ENCODE measurements at places on chromosomes 7 and 10.

DNA sequence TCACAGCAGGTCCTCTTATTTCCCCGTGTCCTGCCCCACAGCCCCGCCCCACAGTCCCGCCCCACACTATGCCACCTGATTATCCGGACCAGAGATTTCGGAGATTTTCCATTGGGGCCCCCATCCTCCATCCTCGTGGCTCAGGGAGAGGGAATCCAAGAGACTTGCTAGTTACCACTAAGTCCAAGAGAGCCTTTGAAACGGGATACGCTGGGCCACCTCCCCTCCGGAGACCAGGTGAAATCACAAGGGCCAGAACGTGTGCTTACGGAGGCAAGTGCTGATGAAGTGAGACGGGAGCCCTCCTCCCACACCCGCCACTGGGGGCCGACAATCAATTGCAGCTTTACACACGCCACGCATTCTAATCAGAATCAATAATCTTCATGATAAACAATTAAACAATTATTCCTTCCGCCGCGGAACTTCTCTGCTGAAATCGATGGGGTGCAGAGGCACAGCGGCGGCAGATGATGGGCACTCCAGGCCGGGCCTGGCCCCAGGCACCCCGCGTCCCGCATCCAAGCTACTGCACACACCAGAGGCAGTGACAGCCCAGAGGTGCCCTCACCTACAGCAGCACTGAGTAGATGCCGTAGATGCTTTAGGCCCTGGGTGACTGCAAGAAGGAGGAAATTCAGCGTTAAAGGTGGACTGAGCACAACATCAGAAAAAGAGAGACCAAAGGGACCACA lies 534.0 kb upstream of the FOXK1 start:
- no peak for DNase-seq

DNA sequence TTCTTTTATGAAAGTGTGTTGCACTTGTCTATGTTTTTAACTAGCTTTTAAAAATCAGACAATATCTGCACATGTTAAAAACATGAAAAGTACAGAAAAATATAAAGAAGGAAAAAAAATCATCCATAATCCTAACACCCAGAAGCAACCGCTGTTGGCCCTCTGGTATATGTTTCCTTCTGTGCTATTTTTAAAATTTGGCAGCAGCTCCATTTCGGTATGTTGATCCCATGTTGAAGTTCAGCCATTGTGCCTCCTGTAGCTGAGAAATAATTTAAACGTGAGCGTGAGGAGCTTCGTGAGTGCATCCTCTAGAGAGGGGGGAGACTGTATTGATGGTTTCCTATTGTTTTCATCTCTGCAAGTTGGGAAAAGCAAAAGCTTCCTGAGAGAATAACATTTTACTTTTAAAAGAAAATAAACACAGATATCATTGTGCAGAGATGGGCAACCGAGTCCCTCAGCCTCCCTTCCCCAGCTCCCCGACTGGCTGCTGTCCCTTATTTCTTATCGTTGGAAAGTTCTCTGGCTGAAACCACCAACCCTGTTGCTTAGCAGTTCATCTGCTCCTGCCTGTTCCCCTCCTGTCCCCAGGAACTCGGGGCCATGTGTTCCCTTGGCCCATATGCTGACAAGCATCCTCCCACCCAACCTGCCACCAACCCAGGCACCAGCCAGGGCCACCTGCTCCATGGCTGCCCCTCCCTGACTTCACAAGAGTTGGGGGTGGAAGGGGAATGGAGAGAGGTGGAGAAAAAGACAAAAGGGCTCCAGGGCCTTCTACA lies 499.1 kb upstream of the PODXL start:
- DNase-seq = no peak

DNA sequence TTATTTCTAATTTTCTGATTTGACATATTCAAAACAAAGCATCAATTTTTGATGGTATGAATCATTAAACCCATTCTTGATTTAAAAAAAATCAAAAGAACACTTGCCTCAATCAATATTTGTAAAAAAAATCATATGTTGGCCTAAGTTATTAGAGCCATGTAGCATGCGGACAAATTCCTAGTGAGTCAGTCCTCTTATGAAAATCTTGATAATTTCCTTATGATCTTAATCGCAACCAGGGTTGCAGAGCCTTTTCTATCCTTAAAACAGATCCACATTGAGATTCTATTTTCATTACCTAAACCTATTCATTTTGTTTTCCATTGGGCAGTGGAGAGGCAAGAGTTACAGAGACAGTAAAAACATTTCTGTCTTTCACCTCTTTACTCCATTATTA lies 203.2 kb downstream of the ARL4A start:
- DNase-seq = no peak

DNA sequence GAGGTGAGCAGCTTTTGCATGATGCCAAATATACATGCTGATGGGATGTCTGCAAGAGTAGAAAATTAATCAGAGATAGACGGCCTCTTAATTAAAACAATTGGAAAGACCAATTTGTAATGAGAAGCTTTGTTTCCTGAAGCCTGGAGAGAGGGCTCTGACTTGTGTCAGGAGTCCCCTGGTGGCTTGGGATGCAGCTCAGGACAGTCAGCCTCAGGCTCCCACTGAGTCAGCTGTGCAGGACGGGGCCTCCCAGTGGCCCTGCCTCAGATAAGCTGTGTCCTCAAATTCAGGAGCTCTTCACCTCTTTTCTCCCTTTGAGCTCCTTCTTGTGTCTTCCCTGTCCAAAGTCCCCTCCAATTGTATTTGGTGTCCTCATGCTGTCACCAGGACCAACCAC lies 438.9 kb upstream of the PODXL start:
- DNase-seq = no peak

- no peak for DNase-seq
Measured at GRCh38 chr10:114855776-114856543, 34.4 kb downstream of the FHIP2A start.

- no peak for DNase-seq
Measured at GRCh38 chr10:129717816-129718547, 246.1 kb downstream of the EBF3 start.

GRCh38 chr7:151366166-151366879 lies 24.7 kb downstream of the NUB1 start:
- DNase-seq = no peak

DNA sequence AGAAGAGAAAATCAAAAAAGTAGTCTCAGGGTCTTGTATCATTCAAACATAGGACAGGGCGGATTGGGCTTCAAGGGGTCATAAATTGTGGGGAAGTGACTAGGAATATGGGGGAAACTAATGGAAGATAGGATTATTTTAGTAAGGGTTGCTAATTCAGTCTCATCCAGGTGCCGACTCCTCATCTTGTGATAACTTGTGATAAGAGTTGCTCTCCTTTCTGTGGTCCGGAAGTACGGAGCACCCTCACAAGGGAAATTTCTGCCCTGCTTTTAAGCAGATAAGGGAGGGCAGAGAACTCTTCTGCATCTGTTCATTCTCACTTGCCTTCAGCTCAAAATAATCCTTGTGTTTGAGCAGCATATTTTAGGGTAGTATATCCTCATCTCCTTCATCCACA lies 436.4 kb upstream of the LRGUK start:
- DNase-seq = no peak

DNA sequence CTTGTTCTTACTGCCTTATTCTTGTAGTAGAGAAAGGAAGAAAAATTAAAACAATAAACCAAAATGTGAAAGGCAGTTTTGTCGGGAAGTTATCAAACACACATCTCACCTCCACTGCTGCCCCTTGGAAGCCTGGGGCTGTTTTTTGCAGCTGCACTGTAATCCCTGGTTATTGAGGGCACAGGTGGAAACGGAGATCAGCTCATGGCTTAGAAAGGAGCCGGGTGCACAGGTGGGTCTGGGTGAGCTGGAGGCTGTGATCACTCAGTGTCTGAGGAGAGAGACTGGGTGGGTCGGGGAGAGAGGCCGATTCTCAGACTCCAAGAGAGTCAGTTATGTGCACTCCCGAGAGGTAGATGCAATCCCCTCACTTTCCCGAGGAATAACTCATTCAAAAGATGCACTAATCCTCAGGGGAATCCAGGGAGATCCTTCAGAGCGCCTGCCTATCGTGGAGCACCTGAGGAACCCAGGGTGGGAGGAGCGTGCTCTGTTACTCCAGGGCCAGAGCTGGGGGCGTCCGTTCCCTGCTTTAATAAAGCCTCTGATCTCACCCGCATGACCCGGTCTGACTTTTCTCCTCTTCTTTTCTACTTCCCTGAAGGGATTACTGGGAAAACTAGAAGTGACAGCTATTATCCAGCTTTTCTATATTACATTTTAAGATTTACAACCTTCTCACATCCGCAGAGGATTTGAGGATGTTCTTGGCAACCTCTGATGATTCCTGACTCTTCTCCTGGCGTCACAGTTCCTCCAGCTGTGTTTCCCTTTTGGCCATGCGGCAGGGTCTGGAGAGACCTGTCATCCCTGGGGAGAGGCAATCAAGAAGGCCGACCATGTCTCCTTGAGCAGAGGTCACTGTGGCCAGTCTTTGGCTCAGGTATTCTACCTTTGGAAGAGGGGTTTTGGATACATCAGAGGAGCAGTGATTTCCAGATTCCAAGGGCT lies 82.1 kb downstream of the CAMK1D start:
- no peak for DNase-seq

DNA sequence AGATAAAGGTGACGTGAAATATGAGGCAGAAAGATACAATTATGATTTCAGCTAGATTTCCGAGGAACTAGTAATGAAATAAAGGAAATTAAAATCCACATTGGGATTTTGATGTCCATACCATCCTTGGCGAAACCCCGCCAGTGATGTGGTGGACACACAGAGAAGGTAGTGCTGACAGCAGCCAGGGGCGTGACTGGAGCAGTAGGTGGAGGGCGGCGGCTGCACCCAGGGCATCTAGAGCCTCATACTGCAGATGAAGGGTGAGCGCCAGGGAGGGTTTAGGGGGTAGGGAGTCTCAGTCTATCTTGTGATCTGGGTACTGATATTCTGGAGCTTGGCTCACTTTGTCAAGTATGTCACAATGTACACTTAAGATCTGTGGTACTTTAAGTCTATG lies 855.5 kb upstream of the POM121L12 start:
- no peak for DNase-seq

GRCh38 chr7:12369756-12370155 lies 33.9 kb downstream of the VWDE start:
- no peak for DNase-seq

DNA sequence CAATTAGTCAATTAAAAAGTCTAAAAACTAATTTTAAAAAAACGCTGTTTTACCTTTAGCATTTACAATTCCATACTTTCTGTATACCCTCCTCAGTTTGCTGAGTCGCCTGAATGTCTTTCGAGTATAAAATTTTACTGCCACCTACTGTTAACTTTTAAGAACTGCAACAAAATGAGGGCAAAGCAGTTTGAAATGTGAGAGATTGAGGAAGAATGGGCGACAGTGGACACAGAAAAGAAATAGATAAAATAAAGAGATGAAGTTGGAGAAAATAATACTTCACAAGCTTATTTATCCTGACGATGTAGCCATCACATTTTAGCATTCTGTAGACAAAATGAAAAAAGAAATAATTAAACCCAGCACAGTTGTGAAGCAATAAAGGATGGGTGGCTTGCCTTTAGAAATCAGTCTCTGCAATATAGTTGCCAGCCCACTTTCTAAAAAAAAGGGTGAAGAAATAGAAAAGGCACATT lies 110.8 kb upstream of the PTN start:
- DNase-seq = peak; percentile 78

GRCh38 chr7:20238754-20239324 lies 21.7 kb upstream of the MACC1 start:
- peak; percentile 29 for DNase-seq

- no peak for DNase-seq
Measured at GRCh38 chr7:115363916-115364315, 442.0 kb downstream of the MDFIC start.

- no peak for DNase-seq
Measured at GRCh38 chr7:40760293-40760964, 625.6 kb downstream of the SUGCT start.

- DNase-seq = no peak
Measured at GRCh38 chr10:11479300-11479699, 132.2 kb downstream of the USP6NL start.
